ENCODE measurements at places on chromosomes 7 and 10.

- no peak for DNase-seq
Observed at GRCh38 chr7:150323682-150324372, 482 bp upstream of the ACTR3C start.

- DNase-seq, result no peak
Observed at GRCh38 chr10:44755481-44755880, 155.7 kb upstream of the TMEM72 start.

DNA sequence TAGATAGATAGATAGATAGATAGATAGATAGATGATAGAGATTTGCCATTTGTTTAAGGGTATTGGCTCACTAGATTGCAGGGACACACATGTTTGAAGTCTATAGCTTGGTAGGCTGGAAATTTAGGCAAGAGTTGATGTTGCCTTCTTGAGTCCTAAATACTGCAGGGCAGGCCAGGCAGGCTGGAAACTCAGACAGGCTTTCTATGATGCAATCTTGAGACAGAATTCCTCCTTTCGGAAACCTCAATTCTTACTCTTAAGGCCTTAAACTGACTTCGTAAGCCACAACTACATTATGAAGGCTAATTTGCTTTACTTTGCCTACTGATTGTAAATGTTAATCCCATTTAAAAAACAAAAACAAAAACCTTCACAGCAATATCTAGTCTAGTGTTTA lies 322.9 kb upstream of the AKR1E2 start:
- DNase-seq, result no peak

DNA sequence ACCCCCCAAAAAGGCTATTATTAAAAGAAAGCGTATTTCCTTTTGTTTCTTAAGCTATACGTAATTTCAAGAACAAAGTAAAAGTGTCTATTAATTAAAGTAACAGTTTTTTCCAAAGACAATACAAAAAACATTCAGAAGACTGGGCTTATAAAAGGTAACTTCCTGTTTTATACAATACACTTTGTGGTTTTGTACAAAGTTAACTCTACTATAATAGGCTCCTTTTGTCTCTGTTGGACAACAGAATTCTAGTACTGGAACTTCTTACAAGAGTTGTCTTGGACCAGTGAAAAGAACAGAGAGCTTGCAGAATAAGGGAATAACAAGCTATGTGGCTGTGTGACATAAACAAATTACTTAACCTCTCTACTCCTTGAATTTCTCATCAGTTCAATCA lies 21.5 kb downstream of the SFMBT2 start:
- no peak for DNase-seq

DNA sequence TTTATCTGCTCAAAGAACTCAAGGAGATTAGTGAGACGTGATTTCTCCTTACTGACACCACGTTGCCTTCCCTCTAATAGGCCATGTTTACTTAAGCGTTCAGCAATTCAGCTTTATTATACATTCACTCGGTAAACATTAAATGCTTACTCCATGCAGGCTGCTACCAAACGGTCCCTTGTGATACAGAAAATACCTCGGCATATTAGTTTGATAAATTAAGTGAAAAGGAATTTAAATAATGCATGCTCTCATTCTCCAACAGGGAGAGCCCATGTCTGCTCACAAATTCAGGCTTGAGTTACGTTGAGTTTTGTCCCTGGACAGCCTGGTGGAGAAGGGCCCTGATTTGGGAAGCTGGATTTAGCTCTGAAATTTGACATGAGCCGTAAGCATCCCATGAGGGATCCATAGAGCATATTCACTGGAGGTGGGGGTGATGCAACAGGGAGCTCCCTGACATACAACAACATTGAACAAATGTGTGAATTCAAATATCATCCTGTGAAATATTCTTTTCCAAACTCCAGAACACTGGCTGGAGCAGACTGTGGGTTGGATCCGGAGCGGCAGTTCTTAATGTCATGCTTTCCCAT lies 86.3 kb downstream of the TBXAS1 start:
- DNase-seq, result no peak

DNA sequence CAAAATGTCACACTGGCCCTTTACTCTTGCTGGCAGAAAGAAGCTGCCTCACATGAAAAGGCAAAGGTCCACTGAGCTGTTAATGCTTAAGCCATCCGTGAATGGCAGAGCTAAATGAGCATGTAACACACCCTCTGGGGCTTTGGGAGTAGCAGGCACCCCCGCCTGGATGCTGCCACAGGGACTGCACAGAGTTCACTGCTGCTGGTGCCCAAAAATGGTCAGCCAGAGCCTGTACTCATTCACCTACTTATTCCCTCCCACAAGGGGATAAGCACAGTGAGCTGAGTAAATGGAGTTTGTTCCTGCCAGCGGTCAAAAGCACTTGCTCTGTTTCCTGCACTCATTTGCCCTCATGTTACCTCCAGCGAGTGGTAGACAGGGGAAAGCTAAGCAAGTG lies 374.0 kb upstream of the STEAP1 start:
- no peak for DNase-seq

GRCh38 chr7:24356718-24357386 lies 72.9 kb downstream of the NPY start:
- no peak for DNase-seq

DNA sequence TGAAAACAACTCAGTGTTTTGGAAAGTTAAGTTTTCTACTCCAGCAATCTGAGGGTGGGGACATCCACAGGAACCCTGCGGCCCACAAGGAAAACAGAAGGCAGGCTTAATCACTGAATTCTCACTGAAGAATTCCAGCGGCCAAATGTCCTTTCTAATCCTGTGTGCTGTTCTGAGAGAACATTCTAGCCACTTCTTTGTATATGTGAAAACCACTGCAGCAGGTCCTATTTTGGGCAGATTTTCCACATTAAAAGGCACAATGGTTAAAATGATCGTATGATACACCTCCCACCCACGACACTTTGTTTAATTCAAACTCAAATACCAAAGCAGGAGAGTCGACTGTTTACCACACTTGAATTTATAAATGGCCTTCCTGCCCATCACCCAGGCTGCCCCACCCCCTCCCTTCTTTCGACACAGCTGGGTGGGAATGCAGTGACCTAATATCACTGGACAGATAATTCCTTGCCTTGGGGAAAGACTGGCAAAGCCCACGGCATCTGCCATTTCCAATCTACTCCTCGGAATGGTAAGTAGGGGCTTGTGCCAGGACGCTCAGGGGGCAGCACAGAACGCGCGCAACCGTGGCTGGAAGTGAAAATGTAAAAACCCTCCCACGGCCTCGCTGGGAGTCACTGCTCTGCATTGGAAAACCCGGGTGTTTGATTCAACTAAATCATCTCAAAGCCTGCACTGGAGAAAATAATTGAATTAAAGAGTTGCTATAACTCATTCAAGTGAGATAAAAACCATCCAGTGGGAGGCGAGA lies 67.0 kb downstream of the CTBP2 start:
- no peak for DNase-seq
